ENCODE measurements at places on chromosomes 12 and 14.

DNA sequence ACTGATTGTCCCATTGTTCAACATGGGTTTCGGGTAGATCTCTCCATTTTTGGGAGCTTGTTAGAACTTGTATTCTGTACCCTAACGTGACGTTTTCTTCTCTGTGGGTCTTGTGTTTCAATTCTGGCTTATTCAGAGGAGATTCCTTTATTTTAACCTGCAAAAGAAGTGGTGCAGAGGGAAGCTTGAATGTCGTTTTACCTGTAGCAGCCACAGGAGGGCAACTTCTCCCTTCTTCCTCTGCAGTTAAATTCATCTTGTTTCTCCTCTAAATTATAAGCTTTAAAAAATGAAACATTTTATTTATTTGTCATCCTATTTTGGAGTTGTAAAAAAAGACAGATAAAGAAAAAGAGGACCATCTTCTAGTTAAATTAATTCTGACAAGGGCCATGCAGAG is 13.7 kb upstream of the CLEC4D start:
- DNase-seq, result no peak

- no peak for DNase-seq
These were observed 34.5 kb upstream of the PLEK2 start for GRCh38 chr14:67446371-67447032.

DNA sequence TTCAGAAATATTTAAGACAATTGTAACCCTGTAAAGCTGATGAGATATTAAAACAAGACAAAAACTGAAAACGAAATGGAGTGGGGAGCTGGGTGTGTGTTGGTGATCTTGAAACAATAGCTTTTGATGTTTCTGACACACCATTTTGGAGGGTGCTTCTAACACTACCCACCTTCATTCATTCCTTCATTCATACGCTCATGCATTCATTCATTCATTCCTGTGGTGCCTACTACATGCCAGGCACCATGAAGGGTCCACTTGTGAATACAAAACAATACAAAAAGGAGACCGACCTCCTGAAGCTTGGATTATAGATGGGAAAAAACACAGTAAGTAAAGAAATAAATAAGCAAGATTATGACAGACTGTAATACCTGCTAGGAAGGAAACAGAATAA is 60.5 kb downstream of the FOXN3 start:
- no peak for DNase-seq

- DNase-seq, result no peak
These were observed at the start of gene KRT75 for GRCh38 chr12:52434081-52434733. KRT75 (minus strand) TSS chr12:52434371; CDS start chr12:52434304, 67 bp downstream.

GRCh38 chr14:68191567-68192321 is 372.2 kb downstream of the RAD51B start:
- DNase-seq, result no peak

GRCh38 chr12:88615490-88615889 is 35.2 kb upstream of the KITLG start:
- no peak for DNase-seq

GRCh38 chr12:53170215-53170614 is 10.3 kb upstream of the ZNF740 start:
- DNase-seq, result no peak

GRCh38 chr14:104774453-104775072 is 21.0 kb downstream of the AKT1 start:
- no peak for DNase-seq

- DNase-seq, result peak; percentile 62
These were observed 37.3 kb downstream of the VDR start for GRCh38 chr12:47867495-47867941.

Measured in GM04504 (cell line).